ENCODE measurements at places on chromosomes 6 and 20.

DNA sequence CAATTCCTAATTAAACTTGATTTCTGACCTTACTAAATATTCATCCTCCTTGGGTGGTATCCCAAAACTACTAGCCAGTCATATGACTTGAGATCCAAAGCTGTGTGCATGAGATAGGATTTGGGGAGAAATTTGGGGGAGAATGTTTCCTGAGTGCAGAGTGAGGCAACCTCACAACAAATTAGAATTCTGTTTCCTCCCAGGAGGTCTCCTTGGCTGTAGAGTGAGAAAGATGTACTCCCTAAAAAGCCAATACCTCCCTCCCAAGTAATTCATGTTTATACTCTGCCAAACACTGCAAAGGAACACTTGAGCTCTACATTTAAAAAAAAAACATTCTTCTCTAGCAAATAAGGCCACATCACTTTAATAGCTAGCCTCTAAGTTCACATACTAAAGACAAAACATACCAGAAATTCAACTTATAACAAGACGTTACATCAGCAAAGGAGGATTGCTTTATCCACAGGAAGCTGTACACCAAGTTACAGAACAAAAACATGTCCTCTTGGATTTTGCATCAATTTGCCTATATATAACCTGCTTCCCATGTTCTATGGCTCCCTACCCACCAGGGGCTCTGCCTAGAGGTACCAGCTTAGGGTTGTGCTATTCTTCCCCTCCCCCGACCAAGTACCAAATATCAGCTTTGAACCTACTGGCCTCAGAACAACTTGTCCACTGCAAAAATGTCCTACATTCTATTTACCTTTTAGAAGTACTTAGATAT is 15.4 kb upstream of the TMEM30A start:
- DNase-seq, result no peak

GRCh38 chr6:10203651-10204050 is 211.2 kb downstream of the TFAP2A start:
- no peak for DNase-seq

DNA sequence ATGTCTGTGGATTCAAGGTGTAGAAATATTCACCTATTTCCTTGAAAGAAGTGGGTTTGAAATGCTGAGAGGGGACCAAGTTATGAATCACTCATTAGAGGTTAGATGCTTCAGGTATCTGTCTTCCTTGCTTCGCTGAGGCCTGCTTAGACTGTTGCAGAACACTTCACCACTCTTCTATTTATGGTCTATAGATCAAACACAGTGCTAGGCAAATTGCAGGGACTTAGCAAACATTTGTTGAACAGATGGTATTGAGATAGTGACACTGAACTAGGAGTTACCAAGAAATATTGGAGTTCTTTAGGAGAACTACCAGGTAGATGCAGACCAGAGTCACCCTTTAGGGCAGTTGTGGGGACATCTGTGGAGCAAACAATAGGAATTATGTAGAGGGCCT is 123.8 kb downstream of the RFPL4B start:
- no peak for DNase-seq

GRCh38 chr6:164415832-164416563 is 893.4 kb downstream of the C6orf118 start:
- DNase-seq, result no peak

DNA sequence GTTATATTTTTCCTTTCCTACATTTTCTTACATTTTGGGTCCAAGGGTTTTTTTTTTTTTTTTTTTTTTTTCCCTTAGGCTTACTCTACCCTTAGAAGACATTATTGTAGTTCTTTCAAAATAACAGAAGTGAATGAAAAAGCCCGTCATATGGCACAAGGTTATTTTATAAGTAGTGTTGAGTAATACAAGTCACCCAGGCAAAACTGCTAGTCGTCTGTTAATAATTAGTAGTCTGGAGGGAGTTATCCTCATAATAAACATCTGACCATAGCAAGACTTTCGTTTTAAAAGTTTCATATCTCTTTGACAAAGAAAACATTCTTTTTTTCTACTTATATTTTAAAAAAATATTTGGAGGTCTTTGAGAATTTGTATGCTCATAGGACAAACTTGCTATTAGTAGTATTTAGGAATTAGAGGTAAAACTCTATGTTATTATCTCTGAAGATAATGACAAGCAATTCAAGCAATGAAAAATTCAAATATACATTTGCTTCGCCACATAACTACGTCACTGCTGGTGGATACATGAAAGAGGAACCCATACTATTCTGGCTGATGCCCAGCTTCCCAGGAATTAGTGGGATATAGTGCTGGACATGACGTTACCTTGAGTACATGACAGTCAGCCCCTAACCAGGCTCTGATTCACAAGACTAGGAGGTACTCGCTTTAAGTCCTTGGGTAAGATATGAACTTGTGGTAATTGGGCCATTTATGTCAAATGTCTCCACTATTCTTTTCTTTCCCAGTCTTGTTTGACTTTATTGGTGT is 532.8 kb downstream of the GRIK2 start:
- DNase-seq, result no peak

DNA sequence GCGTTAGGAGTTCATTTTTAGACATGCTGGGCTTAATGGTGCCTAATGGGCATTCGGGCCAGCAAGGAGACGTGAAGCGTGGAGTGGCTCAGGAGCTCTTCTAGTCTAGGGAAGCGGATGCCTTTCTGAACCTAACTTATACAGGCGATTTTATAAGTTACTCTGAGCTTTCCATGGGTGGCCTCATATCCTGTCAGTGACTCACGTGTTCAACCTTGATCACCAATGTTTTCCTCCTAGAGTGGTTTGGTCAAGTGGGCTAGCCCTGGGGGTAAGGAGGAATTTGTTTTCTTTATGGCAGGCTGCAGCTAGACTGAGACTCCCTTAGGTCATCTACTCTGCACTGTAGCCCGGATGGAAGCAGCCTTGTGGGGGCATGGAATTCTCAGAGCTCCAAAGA is 52.1 kb downstream of the PLAGL1 start:
- no peak for DNase-seq

DNA sequence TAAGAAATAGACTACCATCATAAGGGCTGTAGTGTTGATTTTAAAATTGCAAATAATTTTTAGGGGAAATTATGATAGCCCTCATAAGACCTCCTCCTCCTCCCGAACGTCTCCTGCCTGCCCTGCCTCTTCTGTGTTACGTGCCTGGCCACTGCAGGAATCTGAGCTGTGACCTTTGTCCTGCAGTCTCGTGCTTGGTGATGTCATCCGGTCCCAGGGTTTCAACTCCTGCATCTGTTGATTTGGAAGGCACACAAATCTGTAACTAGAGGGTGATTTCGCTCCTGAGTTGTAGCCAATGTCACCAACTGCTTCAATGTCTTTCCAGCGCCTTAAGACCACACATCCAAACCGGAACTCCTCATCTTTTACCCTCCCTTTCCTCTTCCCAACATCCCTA is 163.2 kb downstream of the AIG1 start:
- peak; percentile 86 for DNase-seq

- DNase-seq, result peak; percentile 52
Observed at GRCh38 chr6:33075568-33076405, at the start of gene HLA-DPB1. Gene HLA-DPB1, plus strand, starts transcription at chr6:33075990. Its CDS starts 52 bp downstream, at chr6:33076042.

GRCh38 chr6:107560657-107561056 is 70.7 kb downstream of the SOBP start:
- peak; percentile 30 for DNase-seq

GRCh38 chr6:52352239-52353018 is 9.5 kb upstream of the PAQR8 start:
- peak; percentile 44 for DNase-seq

GRCh38 chr6:166512567-166512966 is 73.9 kb downstream of the RAMACL start:
- no peak for DNase-seq

DNA sequence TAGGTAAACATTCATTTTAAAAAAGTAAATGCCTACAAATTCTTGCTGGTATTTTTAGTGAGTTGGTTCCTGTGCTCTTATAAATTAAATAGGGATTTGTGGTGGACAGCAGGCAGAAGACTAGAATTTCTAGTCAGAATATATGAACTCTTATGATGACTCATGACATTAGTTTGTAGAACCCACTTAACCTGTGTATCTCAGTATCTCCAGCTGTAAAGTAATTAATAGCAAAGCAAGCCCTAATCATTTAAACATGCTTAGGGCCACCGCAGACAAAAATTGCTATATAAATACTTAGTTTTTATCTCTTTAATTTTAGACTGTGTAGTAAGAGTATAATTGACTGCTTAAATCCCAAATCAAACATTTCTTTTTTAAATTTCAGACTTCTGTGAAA is 2.4 kb downstream of the FAM135A start:
- DNase-seq, result no peak

DNA sequence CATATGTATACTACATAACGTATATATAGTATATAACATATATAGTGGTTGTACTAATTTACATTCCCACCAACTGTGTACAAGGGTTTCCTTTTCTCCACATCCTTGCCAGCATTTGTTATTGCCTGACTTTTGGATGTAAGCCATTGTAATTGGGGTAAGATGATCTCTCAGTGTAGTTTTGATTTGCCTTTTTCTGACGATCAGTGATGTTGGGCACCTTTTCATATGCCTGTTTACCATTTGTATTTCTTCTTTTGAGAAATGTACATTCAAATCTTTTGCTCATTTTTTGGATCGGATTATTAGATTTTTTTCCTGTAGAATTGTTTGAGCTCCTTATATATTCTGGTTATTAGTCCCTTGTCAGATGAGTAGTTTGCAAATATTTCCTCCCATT is 11.4 kb downstream of the SYNJ2 start:
- DNase-seq, result no peak

GRCh38 chr6:143333081-143333480 is 117.4 kb downstream of the ADAT2 start:
- DNase-seq, result no peak

- DNase-seq, result no peak
Observed at GRCh38 chr20:17542993-17543412, 11.8 kb upstream of the BFSP1 start.

DNA sequence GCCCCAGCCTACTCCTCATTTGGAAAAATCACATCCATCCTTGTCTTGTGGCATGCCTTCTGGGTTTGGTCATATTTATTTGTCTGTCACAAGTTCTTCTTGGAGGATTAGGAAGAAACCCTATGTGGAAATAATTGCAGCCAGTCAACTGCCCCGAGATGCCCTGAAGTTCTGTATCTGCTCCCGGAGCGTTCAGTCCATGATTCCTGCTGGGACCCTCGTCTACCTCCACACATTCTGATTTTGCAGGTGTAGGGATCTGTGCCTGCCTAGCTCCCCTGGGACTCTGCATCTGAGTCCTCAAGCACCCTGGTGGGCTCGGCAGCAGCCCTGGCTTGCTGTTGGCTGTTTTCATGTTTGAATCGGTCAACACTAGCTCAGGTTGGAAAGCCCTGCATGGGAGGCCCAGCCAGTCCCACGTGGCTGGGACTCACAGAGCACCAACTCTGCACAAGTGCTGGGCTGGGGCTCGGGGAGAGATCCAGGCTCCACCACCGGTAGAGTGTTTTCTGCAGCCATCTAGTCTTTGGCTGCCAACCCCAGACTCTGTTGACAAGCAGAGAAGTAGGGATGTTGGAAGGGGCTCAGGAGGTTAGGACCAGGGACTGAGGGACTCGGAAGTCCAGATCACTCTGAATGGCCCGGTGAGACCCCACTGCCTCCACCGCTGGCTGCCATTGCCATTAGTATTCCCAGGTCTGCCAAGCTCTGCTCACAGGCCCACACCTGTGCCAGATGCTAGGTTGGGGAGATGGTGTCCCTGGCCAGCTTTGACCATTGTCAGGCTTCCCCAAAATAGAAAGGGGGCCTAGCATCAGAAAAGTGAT is 183.5 kb upstream of the CST7 start:
- no peak for DNase-seq

DNA sequence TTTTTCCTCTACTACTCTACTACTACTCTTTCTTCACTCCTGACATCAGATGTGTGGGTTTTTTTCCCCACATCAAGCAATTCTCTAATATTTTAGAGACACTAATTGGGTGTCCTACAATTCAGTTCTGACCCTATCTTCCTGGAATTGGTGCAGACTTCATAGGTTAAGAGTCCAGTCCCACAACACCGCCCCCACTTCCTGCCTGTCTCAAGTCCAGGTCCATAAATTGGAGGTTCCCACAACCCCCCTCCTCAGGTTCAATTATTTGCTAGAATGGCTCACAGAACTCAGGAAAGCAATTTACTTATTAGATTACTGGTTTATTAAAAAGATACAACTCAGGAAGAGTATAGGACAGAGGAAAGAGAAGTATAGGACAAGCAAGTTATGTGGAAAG is 25.7 kb upstream of the SLC2A12 start:
- no peak for DNase-seq

DNA sequence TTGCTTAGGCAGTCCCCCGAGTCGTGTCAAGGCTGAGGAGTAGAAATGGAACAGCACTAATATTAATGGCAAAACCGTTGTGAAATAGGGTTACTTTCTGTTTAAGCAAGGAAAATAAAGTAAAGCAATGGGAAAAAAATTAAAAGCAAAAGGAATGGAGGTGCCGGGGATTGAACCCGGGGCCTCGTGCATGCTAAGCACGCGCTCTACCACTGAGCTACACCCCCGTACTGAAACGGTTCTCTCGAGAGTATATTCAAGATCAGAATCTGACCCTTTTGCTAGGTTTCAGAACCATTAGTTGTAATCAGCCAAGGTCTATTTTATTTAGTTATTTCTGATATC is 85.5 kb downstream of the TRIM27 start:
- DNase-seq, result peak; percentile 83

DNA sequence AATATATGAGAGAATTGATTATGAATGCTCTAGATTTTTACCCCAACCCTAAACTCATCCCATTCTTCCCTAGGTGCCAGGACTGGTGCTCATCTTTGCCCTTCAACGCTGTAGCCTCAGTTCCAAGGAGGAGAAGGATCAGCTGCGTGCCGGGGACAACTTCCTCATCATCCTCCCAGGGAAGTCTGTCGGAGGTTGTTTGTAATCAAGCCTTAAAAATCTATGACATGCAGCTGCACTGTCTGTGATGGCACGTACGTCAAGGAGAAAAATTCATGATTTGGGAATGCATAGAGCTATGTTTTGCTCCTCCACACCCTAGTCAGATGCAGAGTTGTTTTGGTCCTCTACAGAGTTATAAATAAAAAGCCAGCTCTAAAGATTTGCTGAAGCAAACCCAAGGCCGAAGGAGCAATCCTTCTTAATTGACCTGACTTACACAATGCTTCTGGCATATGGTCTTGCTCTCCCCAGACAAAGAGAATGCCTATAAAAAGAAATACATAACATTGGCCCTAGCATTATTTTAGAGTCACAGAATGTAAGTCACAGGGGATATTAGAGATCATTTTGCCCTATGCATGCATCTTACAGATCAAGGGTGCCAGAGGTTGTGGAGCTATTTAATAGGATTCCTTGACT is 244.2 kb downstream of the HIVEP2 start:
- DNase-seq, result no peak

DNA sequence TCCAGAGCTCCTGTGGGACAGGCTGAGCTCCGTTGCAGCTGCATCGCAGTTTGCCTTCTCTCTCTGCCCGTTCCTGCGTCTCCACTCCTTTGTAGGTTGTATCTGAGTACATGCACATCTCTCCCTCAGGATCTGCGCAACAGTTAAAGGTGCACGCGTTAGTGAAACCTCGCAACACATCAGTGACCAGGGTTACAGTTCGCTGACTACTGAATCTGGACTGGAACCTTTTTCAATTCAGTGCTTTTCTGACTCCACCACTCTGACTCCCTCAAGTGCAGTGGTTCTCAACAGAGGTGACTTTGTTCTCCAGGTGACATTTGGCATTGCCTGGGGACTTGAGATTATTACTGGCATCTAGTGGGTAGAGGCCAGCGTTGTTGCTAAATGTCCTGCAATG is 44.0 kb downstream of the UST start:
- no peak for DNase-seq

GRCh38 chr6:111652156-111652555 is 46.5 kb upstream of the TRAF3IP2 start:
- DNase-seq, result no peak
